NCI-H460 (cell line): ENCODE measurements at places on chromosomes 1 and 21. TPM values are rescaled to one million over a fixed set of nuclear protein-coding genes. Genes with fewer than 3 reads are reported as not detected.
A peak's percentile ranks its signal among the peaks of the same experiment; 100 is the strongest.

Gene TENT5C
- 0.09 and 0.12 TPM in 2 replicates for total RNA-seq

GRCh38 chr1:228356897-228357680 lies 49.5 kb downstream of the TRIM11 start:
- no peak for DNase-seq

DNA sequence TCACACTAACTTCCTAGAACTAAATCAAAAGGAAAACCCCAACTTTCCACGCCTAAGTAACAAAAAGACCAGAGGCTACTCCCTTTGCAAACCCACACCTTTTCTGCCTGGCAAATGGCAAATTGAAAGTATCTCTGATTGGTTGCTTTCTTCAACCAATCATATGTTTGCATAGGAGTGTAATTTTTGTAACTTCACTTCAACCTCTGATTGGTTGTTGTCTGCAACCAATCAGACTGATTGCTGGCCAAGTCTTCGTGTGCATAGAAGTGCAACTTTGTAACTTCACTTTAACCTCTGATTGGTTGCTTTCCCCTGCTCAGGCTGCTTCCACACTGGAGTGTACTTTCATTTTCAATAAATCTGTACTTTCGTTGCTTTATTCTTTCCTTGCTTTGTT lies 36.9 kb upstream of the PADI2 start:
- no peak for DNase-seq

- no peak for DNase-seq
Observed at GRCh38 chr1:56904663-56905397, 50.2 kb downstream of the C8A start.

- no peak for DNase-seq
Observed at GRCh38 chr1:191629836-191630235, 528.4 kb upstream of the RGS18 start.

DNA sequence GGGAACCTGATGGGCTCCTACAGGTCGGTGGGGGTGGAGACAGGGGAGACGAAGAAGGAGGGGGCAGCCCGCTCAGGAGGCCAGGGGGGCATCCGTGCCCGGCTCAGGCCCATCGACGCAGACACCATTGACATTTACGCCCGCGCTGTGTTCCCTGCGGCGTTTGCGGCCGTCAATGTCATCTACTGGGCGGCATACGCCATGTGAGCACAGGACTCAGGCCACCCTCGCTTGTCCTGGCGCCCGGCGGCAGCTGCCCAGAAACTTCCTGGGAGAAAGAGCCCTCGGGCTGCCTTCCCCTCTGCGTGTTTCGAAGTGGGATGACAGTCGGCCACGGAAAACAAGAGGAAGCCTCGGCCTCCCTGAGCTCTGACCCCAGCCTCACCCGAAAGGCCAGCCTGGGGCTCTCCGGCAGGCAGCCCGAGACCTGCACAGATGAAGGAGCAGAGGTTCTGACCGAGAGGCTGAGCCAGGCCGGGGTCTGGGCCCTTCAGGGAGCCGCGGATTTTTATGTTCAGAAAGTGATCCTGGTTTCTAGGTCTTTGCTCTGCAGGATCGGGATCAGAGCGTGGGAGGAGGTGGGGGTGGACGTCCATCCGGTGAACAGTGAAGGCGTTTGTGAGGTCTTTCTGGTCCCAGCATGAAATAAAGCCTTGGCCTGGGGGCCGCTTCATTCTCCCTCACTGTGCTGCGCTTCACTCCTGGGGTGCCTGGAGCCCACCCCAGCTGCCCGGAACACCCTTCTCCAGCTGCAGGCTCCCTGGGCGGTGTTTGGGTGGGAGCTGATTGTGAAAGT lies 11.1 kb downstream of the GABRD start:
- DNase-seq = no peak

DNA sequence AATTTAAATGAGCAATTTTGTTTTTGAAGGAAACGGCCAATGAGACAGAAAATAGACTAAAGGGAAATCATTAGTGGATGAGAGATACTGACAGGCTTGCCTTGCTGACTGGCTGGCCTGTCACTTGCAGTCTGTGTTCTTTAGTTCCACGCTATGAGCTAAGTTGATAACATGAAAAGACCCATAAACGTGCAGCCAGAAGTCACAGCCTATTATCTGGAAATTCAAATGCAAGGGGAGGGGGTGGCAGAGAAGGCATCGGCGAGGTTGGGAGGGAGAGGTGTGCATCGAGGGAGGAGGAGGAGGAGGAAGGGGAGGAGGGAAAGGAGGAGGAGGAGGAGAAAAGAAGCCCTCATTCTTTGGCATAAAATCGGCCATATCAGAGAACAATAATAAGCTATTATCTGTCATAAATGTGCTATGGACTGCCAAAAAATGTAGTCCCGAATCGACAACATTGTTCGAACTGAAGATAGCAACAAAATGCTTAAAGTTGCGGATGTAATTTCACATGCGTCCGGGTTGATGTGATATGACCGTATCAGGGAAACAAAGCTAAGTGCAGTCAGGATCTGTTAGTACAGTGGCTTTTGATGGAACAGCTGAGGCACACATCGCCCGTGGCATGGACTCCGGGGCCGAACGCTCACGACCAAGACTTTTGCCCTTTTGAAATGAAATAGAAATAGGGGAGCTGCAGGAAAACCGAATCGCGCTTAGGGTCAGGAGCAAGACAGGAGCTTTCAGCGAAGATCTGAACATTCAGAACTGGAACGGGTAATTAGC lies 11.6 kb upstream of the BARHL2 start:
- DNase-seq = no peak

DNA sequence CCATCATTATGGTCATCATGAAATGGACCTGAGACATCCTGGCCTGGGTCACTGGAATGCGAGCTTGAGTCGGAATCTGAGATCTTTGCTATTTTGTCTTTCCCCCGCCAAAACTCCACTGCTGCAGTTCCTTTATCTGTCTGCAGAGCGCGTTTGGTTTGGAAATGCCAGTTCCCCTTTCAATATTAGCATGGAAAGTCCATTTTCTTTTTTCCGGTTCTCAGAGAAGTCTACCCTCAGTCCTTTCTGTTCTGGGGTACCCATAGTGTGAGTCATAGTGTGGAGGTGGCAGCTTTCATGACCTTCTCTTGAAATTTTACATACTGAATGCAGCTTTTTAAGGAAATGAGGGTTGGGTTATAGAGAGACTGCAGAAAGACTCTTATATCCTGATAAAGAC lies 14.6 kb downstream of the CACNA1E start:
- DNase-seq = no peak

Gene KRTAP12-2
- not detected in 2 replicates for total RNA-seq

- no peak for DNase-seq
Observed at GRCh38 chr1:244439391-244440032, 12.2 kb downstream of the ADSS2 start.

Gene ERICH3
- not detected in 2 replicates for total RNA-seq

Gene B3GALT2
- not detected in 2 replicates for total RNA-seq

DNA sequence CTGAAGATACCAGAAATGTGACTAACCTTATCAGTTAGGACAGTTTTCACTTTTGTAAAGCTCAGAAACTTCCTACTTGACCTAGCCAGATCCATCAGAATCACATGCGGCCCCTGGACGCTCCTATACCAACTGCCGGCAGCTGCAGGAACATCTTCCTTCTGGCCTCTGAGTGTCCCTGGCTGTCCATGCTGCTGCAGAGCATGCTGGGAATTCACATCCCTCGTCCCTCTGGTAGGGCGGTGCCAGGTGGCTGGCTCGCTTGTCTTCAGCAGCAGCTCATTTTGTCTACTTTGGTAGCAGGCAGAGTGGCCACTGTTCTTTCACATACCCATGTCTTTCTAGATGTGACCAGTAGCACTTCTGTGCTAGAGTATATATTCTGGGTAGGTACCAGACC lies 34.4 kb downstream of the HHAT start:
- DNase-seq = no peak

DNA sequence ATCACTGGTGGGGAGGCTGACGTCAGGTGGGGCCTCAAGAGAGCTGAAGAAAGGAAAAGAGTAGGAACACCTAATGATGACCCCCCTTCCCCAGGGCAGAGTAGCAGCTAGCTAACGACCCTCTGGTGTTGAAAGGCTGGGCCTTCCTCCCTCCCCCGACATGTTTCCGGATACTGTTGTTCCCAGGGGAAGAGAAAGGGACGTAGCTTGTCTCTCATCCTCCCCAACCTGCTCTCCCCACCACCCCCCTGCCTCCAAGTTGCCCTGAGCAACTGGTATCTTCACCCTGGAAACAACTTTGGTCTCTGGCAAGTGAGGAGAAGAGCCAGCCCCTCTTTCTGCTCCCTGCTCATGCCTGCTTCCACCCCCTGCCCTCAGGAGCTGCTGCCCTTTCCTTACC lies 2.4 kb downstream of the SEMA6C start:
- DNase-seq = no peak

- DNase-seq = no peak
Observed at GRCh38 chr21:16215193-16215592, 485.4 kb downstream of the USP25 start.

Gene GJA4
- total RNA-seq = not detected in 2 replicates

Gene LENEP
- total RNA-seq = 0.84 TPM in 1 of 2 replicates, not detected in the other

DNA sequence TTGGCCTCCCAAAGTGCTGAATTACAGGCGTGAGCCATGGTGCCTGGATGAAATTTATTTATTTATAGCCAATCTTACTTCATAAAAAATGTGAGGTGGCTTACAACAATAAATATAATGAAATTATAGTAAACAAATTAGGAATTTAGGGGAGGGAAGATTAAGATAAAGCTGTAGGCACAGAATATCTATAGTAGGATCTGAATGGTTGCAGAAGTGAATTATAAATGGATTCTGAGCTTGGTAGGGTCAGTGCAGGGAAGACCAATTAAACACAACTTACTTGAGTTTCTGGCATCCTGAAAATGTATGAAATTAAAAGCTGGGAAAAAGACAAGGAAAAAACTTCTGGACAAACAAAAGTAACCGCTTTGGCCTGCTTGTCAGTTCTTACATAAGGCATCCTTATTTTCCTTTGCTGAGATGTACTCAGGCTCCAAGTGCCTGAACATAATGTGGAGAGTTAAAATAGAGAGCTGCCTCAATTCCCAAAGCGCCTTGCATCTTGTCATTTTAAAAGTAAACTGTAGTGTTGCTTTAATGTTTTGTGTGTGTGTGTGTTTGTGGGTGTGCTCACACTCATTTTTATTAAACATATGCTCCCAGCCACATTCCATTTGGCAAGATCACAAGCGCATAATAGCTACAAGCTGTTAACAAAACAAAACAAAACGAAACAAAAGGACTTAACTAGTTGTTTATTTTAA lies 247.3 kb downstream of the S1PR1 start:
- no peak for DNase-seq

DNA sequence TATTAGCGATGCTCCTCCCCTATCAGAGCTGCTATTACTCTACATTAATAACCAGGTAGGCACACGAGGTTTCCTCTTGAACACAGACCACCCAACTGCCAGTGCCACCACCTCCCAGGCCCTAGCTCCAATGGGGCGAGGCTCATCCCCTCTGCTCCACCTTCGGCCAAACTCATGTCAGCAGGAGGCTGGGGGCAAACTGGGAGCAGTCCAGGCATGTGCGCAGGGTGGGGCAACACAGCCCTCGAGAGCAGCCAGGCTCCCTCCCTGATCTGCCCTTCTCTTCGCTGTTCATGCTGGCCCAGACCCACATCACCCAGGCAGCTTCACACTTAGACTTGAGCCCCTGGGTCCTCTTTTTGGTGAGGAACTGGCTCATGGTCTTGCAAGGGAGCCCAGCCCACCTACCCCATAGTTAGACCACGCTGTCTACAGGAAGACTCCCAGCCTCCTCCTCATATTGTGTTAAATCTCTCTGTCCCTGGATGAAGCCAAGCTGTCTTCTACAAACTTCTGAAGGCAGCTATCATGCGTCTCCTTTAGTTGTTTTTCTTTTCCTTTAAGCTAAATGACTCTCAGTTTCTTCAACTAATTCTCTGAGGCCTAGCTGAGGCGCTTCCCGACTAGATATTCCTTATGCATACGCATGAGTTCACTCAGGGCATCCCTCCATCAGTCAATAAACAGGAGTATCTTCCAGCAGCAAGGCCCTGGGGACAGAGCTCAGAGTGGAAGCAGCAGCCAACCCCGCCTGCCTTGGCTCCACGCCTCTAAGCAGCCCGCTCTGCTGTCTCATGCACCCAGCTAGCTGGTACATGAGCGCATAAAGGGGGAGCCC lies 12.0 kb downstream of the TMEM9 start:
- no peak for DNase-seq

DNA sequence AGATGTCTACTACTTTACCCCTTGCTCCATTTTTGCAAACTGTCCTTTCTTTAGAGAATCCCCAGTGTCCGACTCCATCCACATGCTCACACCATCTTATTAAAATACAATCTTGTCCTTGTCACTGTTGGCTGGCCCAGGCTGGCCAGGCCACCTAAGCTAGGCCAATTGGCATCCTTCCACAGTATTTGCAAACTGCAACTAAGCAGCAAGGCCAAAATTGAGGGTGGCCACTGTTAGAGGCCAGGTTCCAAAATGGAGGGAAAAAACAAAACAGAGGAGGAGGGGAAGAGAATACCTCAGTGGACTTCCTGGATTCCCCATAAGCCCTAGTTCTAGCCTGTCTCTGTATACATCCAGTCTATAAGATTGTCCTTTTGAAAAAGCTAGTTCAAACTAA lies 4.3 kb downstream of the FAM89A start:
- DNase-seq = no peak

GRCh38 chr1:160813215-160813614 lies 17.2 kb downstream of the LY9 start:
- DNase-seq = peak; percentile 33

DNA sequence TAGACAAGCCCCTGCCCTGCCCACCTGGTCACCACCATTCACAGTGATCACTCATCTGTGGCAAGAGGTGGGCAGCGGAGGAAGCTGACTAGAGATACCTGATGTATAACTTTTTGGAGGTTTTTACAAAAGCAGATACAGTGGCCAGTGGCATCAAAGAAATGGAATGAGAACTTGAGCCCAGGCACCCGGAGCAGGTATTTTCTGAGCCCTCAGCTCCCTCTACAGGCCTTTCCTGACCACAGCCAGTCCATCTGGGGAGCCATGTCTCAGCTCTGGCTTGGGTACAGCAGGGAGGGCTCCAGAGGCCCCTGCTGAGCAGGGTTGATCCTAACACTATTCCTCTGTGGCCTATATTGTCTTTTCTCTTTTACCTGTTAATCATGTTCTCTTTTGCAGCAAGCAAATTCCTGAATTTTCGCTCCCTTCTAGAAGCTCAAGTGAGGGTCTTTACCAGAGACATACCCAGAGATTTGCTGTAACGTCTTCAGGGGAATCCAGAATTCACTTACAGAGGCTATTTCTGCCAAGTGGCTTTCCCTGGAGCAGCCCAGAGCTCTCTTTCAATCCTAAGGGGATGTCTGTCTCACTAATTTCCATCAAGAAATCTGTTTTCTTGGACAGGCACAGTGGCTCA lies 27.3 kb downstream of the GPR157 start:
- peak; percentile 40 for DNase-seq

DNA sequence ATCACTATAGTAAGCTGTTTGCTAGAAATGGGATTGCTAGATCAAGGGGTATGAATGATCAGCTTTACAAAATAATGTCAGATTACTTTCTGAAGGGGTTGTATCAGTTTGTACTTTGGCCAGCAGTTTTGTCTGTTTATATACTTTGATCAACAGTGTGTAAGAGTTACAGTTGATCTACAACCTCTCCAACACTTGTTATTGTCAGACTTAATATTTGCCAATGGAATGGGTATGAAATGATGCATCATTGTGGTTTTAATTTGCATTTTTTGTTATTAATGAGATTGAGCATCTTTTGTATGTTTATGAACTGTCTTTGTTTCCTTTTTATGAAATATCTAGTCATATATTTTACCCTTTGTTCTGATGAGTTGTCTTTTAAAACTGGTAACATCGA lies 4.3 kb downstream of the TTC3 start:
- no peak for DNase-seq
